CD4-positive, alpha-beta T cell treated with Interleukin-12 subunit alpha and Interleukin-12 subunit beta, for 1 hour (primary cell): ENCODE measurements at places on chromosomes 12 and 14.

GRCh38 chr12:101671833-101672232 is 25.6 kb upstream of the CHPT1 start:
- no peak for DNase-seq

- DNase-seq: no peak
Measured at GRCh38 chr12:92771001-92771400, 68.2 kb downstream of the PLEKHG7 start.

DNA sequence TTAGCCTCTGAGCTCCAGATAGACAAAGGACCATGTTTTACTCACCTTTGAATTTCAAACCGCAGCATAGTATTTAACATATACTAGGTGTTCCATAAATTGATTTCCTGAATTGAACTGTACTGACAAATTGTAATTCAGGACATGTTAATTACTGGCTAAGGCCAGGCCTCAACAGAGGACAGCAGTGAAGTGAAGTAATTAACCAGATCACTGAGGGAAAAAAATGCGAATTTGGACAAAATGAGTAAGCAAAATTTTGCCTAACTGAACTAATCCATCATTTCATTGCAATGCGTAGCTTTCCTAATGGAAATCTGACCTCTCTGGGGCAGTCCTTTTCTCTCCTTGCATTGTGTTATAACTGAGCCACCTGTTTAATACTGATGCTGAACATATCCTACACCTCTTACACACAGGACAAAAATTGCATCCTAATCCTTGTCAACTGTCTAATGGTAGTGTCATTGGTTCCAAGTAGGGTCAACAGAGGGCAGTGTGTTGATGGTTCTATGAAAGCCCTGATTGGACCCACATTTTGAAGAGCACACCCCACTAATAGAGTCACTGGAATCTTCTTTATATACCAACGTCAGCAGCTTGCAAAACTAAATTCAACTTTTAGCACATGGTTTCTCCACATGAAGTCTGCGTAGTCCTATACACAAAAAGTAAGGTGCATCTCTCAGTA is 148.4 kb downstream of the SLC25A21 start:
- DNase-seq: no peak

GRCh38 chr12:121805171-121806008 is 1.6 kb downstream of the SETD1B start:
- DNase-seq: peak; percentile 26

GRCh38 chr12:113416091-113416754 is 6.0 kb upstream of the SDSL start:
- DNase-seq: no peak

- no peak for DNase-seq
Measured at GRCh38 chr14:54129850-54130640, 173.4 kb upstream of the BMP4 start.

DNA sequence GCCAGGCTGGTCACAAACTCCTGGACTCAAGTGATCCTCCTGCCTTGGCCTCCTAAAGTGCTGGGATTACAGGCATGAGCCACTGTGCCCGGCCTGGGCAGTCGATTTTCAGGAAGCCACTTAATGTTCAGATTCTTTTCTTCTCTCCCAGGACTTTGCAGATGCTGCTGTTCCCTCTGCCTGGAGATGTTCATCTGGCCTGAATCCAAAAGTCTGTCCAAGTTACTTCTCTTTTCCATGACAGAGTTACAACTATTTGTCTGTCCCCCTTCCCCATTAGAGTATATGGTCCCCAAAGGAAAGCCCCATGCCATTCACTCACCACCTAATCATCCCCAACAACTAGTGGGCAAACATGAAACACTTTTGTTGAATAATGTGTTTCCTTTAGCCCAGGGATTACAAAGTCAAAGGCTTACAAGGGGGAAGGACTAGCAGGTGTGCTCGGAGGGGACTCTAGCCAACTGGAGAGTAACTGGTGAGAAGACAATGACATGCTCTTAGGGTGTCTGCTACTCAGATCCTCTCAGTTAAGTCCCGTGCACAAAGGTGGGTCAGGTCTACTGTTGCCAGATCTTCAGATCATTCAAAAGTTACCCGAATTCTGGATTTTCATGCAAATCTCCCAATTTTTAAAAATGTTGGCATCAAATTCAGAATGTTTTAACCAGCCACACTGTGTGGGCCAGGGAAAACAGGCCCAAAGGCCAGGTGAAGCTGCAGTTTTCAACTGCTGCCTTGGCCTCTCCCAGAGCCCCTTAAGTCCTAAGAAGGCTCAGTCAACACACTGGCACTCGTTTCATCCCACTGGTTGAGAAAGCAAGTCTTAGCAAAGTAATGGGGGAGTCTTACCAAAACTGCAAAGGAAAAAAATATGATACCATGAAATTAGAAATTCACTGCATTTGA is 29.6 kb downstream of the NUDT4 start:
- DNase-seq: no peak

DNA sequence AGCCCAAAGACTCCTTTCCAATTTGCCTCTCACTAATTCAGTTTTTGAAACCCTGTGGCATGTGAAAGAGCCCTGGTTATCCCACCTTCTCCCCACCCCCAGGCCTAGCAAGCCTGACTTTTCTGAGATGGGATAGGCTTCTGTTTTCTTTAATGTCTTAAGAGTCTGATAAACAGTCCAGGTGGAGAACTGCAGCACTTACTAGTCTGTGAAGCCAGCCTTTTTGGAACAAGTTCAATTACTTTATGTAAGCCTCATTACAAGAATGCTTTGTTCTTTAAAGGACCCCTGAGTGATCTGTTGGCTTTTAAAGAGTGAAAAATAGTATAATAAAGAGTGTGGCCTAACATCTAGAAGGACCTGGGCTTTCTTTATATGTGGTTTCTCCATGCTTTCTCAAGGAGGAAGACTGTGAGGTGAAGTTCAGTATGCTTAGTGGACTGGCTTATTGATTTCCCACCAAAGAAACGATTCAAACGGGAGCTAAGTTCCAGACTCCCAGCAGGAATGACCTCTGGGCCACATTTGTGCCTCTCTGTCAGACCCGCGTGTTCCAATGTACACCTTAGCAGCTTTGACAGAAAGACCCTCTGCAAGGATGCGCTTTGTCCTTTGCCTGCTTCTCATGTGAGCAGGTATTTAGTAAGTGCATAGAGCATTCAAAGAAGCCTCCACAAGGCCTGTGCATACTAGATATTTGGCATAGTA is 129.5 kb downstream of the DAAM1 start:
- no peak for DNase-seq

- DNase-seq: peak; percentile 41
Measured at GRCh38 chr12:63802012-63802608, 22.4 kb downstream of the RXYLT1 start.

GRCh38 chr14:24809135-24809534 is 175.1 kb upstream of the GZMB start:
- DNase-seq: no peak

DNA sequence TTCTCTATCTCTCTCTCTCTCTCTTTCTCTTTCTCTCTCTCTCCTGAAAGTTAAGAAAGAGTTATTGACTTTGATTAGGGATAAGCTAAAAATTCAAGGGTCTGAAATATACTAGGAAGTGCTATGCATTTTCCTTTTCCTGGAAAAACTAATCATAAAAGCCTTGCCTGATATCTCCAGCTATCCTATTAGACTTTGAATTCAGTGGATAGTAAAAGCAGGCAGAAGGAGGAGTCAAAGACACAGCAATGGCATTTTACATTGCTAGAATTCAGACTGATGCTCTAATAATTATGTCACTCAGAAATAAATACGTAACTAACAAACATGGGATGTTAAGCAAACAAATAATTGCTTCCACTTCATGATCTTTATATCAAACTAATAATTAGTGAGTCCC is 272.0 kb downstream of the SSPN start:
- no peak for DNase-seq

DNA sequence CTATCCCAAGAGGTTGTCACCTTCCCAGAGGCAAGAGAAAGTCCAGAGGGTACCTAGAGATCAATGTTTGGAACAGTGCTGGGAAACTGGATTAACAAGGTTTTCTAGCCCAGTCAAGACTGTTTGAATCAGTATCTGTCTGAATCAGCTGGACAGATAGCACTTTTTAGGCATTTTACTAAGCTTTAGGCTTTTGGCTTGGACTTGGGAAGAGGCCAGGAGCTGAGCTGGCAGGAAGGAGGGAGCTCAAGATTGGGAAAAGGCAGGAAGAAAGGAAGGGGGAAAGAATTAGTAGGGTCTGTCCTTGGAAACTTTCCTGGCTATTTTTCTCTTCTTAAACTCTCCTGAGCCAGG is 8.3 kb downstream of the IKZF4 start:
- DNase-seq: no peak

DNA sequence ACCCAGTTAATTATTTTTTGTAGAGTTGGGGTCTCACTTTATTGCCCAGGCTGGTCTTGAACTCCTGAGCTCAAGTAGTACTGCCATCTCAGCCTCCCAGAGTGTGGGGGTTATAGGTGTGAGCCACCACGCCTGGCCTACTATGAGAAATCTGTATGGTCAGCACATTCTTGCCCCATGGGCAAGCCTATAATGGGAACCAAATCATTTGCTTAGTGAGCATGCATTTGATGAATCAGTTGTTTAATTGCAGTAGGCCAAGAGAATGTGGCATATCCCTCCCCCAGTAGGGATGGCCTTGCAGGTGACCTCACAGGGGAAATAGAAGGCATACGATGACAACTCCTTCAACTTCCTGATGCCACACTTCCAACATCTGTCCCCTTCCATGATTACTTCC is 122.7 kb downstream of the DIP2B start:
- no peak for DNase-seq

DNA sequence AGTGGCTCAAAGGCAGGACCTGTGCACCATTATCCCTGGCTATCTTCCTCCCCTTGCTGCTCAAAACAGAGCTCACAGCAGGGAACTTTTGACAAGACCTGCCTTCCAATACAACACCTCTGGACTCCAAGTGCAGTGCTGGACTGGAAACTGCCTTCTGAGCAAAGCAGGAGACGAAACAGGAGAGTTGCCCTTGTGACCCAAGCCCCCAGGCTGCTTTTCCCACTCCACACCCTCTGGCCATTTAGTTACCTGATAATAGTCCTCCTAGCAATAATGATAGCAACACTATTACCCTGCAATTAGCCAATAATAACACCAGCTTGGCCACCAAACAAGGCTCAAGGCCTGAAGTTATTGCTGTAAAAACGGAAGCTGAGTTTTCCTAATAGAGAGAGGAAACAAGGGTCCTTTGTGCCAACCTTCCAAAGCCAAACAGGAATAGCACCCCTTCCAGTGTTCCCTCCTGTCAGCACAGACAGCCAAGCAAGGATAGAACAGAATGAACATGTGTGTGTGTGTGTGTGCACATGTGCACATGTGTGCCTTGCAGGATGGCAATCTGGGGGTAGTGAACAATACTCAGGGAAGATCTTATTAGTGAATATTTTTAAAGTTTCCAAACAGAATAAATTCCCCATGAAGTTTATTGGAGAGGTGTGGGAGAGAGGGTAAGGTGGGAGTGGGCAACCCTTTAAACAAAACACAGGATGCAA is 9.2 kb upstream of the KRT73 start:
- DNase-seq: no peak

DNA sequence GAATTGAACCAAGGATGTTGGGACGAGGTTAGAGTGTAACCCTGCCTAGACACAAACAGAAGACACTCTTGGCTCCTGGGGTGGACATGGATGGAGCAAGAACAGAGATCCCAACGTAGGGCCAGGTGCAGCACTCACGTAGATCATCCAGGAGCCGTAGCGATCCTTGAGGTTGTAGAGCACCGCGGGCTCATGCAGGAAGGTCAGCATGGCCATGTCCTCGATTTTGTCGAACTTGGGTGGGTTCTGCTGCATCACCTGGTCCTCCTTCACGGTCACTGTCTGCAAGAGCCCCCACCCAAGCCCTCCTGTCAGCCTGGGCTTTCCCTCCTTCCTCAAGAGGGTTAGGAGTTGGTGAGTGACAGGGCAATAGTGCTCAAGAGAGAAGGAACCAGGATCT is 2.5 kb downstream of the MYH7 start:
- DNase-seq: no peak

GRCh38 chr12:58766513-58766870 is 153.8 kb downstream of the LRIG3 start:
- no peak for DNase-seq

GRCh38 chr14:72516936-72517700 is 376.8 kb downstream of the DPF3 start:
- DNase-seq: peak; percentile 78

GRCh38 chr14:89498878-89499277 is 81.8 kb upstream of the FOXN3 start:
- DNase-seq: no peak

GRCh38 chr12:88035907-88036289 is 6.7 kb upstream of the C12orf50 start:
- DNase-seq: peak; percentile 16

DNA sequence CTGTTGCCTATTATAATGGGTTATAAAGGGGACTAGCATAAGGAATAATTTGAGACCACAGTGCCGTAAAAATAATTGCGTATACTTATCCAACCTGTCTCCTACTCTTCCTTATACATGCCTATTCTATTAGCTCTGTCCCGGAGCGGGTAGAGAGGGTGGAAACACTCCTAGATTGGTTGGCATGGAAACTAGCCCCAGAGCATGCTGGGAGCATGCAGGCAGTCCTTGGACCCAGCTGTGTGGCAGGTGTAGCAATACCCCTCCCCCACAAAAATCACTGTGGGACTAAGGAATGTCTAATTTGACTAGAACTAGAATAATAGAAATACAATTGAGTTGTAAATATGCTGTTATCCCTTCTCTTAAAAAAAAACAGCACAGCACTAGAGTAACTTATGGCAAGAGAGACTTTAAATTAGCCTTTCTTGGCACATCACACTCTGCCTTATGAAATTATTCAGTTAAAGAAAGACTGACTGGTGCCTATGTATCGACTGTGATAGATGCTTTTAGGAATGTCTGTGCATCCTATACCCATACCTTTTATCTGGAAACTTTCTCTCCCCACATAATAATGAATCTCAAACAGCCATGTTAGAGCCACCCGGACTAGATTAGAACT is 244.0 kb upstream of the DAAM1 start:
- no peak for DNase-seq

DNA sequence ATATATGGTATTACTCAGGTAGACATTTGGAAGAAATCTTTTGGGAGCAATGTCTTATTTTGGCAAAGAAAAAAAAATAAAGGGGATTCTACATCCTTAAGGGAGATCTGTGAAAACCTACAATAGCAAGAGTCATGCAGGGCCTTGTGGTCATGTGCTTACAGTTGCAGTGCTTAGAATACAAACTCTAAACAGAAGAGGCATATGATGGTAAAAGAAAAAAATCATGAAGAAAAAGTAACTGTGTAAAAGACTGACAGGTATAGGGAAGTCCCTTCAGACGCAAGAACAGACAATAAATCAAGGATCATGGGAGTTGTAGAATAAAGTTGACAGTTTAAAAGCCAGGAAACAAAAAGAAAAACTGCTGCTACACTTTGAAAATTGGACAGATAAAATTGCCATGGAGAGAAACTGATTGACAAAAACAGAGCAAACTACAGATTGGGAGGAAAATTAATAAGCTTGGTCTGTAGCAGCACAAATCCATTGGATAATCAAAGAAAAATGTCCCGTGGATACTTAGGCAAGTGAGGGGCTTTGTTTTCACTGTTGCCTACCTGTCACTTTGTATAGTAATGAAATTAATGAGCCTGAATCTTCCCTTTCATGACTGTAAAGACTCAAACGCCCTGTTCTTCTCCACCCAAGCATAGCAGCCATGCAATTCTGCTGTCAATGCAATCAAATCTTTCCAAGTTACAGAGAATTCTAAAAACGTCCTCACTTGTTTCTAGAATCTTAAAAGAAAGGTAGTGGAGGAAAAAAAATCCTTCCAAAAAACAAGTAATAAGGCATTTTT is 402.0 kb downstream of the SYT1 start:
- DNase-seq: no peak
